ENCODE measurements at places on chromosomes 4 and X.
A peak's percentile ranks its signal among the peaks of the same experiment; 100 is the strongest.

DNA sequence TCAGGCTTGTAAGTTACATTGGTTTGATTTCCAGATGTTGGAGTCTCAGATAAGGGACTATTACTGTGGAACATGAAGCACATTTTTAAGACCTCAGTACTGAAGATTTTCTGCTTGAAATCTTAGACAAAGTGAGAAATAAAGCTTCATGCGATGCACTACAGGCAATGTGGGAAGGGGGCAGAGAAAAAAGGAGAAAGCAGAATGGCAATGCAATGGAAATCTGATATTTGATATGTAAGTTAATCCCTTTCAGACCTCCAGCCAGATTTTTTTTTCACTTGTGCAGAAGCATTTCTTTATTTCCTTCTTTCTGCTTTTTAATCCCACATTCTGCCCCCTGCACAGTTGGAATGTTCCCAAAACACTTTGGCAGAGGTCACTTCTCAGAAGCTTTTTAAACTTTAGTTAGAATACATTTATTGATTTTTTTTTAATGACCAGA, 174.3 kb downstream of the ADGRL3 start:
- no peak for DNase-seq

DNA sequence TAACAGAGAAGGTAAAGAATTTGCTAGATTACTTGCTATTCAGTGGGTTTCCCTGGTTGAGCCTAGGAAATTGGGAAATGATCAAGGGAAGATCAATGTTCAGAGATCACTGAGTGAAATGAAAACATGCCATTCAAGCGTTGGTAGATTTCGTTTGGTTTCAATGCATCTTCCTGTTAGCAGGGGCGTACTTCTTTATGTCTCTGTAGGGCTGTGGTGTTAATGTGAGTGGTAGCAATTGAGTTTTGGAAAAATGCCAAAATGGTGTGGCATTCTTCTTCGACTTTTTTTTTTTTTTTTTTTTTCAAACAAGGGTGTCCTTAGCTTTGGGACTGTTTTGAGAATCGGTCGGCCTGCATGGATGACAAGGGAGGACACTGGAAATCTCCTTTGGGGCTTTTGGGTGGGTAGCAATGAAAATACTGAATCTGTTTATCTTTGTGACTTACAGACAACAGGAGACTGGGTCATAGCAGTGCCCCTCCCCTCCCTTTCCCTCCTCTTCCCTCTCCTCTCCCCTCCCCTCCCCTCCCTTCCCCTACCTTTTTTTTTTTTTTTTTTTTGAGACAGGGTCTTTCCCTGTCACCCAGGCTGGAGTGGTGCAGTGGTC, 50.4 kb downstream of the SPRY1 start:
- DNase-seq = no peak

GRCh38 chr4:16066586-16067128, 17.2 kb downstream of the PROM1 start:
- DNase-seq = no peak

GRCh38 chrX:103697687-103698086, 11.2 kb upstream of the MORF4L2 start:
- DNase-seq = no peak

- DNase-seq = no peak
Measured at GRCh38 chrX:7247346-7247745, 99.4 kb upstream of the PUDP start.

DNA sequence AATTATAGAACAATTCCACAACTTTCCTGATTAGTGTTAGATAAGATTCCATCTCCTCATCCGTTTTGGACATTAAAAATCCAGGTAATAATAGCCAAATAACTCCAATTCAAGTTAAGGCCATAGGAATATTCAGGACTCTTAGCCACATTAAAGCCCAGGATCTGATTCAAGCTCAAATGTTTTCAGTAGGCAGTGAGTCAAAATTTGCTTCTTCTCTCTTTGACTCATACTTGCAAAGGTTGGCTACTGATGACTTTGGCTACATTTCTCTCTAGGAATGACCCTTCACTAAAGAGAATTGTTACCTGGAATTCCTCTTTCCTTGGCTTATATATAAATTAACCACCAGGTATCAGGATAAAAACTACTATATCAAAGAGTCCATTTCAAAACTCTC, 354.9 kb upstream of the HS3ST1 start:
- no peak for DNase-seq

GRCh38 chr4:54741202-54741601, 83.4 kb downstream of the KIT start:
- no peak for DNase-seq

- DNase-seq = no peak
Measured at GRCh38 chr4:41154814-41155177, 59.5 kb downstream of the APBB2 start.

DNA sequence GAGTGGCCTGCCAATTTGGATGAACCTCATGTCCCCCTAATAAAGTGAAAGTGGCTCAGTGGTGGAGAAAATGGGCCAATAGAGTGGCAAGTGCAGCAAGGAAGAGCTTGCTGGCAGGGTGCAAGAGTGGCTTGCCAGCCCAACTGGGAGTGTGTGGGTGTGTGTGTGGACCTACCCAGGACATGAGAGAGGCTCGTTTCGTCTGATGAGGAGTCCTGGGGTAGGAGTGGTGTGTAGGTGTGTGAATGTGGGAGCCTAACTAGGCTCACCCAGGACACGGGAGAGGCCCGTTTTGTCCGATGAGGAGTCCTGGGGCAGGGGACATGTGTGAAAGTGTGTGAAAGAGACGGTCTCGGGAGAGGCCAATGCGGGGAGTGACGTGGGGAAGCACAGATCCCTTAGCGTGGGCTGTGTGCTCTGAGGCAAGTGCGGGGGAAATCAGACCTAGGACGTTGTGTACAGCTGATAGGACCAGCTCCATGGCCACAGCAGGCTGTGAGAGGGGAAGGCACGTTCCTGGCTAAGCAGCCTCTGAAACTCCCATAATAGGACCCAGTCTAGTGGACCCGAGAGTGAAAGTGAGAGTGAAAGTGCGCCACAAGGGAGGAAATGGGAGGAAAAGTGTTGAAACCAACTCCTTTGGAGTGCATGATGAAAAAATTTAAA, 5.3 kb downstream of the GAGE10 start:
- DNase-seq = no peak

DNA sequence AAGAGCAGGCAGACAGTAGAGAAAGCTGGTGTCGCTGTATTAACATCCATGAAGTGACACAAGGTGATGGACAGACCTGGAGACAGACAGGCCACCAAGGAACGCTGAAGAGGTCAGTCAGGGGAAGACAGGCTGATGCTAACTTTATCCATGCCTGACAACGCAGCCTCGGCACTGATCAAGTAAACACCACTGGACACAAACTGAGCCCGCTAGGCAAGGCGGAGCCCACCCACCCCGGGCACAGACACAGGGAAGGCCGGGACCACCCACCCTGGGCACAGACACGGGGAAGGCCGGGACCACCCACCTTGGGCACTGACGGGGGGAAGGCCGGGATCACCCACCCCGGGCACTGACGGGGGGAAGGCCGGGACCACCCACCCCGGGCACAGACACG, 18.8 kb downstream of the PPP2R3B start:
- no peak for DNase-seq

- DNase-seq = peak; percentile 17
Measured at GRCh38 chrX:53357799-53358530, 64.5 kb downstream of the SMC1A start.

- DNase-seq = peak; percentile 47
Measured at GRCh38 chr4:133151691-133152329, 2.7 kb downstream of the PCDH10 start.

GRCh38 chrX:22585831-22586230, 313.1 kb downstream of the CBLL2 start:
- no peak for DNase-seq

DNA sequence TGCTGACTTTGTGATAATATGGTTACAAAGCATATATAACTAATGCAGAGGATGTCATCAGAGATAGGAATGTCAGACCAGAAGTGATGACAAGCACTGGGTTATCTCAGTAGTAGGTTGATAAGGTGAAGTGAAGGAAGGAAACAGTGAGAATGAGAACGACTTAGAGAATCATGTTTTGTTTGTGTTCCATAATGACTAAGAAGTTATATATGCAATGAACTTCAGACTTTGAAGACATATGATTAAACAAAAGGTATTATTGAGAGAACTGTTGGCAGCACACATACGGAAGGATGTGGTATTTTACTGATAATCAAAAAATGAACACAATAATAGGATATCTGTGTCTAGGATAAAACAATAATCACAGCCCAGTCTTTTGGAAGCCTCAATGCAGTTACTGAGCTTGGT, 18.3 kb upstream of the HHIP start:
- DNase-seq = no peak

DNA sequence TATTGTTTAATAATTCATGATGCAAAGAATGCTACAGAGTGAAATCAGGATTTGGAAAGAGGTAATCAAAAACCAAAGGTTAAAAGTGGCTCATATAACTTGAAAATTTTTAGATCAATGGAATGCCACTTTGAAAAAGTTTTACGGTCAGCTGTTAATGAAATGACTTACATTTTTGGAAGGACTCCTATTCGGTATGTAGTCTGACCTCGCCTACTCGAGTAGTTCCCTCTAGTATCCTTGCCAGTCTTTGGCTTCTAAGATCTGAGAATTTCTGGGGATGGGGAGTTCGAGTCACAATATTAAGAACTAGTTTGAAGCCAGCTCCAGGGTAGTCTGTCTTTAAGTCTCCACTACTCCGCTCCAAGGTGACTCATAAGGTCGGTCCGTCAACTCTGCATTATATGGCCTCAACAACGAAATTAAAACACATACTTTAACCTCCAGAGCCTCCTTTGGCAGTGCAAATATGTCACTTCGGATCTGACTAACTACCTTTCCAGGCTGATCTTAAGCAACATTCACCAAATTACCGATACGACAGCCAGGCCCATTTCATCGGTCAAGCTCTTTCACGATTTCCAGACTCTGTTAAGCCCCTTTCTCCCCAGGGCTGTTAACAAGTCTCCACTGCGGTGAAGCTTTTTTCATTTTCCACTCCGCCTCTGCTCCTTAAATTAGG, 733 bp upstream of the NAA15 start:
- DNase-seq = peak; percentile 18
